ENCODE measurements at places on chromosomes 16 and 17.

DNA sequence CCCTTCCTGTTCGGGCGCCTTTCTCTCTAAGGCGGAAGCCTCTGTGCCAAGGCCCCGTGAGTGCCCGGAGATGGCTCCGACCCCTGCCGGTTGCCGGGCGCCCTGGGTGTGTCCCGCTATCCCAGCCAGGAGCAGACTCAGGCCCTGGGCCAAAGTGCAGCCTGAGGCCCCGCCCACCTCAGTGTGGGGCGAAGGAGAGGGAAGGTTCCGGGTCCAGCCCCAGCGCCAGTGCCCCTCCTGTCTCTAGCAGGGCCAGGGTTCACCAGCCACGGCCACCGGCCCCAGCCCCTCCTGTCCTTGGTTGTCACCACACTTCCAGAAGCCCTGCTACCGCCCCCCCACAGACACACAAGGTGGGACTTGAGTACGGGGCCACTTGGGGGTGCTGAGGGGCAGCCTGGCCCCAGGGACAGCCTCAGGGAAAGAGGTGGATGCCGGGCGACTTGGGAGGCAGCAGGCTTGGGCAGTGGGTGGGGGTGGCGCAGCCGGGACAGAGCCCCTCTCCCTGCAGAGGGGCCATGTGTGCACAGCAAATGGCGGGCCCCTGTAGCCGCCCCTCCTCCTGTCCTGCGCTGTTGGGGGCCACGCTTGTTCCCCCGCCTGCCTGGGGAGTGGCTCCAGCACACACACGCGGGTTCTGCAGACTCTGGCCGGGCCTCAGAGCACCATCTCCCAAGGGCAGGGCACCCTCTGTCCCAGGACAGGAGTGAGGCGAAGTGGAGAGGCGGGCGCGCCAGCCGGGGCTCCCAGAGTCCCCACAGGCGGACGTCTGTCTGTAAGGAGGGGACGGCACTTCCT, 6.0 kb downstream of the C1QTNF8 start:
- no peak for DNase-seq

DNA sequence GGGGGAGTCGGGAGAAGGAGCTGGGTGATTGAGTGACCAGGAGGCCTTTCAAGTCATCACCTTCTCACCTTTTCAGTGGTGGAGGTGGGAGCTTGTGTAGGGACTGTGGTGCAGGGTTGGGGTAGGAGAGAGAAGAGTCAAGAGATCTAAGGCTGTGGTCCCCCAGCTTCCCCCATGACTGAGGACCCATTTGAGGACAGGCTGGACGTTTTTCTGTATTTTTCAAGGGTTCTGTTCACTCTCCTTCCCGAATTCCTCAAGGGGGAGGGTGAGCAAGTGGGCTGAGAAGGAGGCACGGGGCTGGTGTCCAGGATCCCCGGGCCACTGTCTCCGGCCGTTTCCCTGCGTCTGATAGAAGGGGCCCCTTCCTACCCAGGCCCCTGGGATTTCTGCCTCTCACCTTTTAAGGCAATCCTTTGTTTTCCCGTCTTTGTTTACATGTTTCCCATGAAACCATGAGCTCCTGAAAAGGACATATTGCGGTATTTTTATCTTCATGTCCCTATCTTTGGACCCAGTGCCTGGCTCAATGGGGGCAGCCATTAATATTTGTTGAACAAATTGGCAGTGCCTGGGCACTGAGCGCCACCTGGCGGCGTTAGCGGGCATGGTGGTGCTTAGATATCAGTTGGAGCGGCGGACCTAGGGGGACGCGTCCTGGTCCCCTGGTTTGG, 9.2 kb upstream of the CD300A start:
- peak; percentile 69 for DNase-seq

GRCh38 chr17:28878158-28878910, 19.2 kb downstream of the FLOT2 start:
- no peak for DNase-seq

DNA sequence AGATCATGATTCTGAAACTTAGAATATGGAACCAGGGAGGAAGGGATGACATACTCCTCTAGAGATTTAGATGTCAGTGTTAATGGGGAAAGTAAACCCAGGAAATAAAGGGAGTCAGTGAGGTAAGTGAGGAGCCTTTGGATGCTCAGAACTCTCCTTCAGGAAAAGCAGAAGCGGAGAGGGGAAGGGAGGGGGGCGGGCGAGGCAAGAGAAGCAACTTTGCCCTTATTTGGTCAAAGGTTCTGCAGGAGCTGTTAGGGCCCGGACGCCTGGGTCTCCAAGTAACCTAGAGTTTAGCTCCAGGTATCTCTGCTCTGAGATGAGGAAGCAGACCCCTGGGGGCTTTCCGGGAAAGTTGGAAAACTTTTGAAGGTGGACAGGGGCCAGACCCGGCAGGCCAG, 1.3 kb downstream of the PFN1 start:
- no peak for DNase-seq

- DNase-seq = no peak
Observed at GRCh38 chr17:77109764-77110359, 30.9 kb upstream of the SEC14L1 start.

DNA sequence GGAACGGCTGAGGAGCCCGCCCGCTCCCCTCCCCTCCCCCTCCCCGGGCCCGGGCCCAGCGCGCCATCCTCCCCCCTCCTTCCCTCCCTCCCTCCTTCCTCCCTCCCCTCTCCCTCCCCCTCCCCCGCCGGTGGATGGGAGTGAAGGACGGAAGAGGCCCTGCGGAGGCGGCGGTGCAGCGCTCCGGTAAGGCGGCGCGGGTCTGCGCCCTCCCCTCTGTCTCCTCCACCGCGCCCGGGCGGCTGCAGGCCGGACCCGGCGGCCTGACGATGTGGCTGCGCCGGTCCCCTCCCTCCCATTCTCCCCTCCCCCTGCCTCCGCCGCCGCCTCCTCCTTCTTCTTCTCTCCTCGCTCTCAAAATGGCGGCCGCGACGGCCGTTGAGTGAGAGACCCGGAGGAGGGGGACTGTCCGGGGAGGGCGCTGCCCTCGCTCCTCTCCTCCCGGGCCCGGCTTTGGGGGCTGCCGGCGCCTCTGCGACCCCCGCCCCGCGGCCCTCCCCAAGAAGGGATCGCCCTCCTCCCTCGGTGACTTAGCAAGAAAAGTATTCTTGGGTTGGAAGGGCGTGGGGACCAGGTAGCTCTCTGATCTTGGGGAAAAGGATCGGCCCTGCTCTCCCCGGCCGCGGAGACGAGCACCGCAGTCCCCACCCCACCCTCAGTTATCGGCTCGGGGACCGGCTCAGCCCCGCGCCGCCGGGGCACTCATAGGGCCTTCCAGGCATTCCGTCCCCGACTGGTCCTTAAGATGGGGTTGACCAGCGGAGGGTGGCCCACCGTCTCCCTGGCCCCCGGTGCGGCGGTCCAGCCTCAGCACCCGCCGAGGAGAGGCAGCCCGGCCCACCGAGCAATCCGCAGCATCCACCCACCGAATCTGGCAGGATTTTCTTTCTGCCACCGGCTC, 617 bp downstream of the PAFAH1B1 start:
- DNase-seq = peak; percentile 47

GRCh38 chr17:55580596-55581133, 69.4 kb upstream of the SMIM36 start:
- no peak for DNase-seq

DNA sequence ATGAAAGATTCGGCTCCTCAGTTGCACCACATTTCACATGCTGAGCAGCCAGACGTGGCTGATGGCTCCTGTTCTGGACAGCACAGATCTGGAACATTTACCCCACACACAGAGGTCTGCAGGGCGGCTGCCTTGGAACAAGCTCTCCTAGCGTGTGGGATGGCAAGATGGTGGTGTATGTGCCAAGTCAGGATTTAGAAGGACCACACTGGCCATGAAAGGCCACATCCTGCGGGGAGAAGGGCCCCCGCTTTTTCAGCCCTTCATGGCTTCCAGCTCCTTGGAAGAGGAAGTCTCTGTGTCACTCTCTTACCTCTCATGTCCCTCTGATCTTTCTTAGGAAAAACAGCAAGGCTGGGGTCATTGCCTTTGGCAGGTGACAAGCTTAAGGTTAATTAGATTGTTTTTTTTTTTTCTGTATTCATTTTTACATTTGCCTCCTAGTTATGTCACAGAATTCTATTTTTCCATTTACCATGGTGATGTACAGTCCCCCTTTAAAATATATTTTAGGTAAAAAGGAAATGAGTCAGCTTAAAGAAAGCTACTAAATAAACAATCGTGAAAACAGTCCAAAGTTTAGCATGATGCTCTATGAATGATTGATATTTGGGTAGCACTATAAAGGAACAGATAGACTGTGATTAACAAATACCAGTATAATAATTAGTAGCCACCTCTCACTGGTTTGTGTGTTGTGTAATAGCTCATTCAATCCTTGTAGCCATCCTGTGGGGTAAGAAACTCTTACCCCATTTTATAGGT, 396.6 kb downstream of the CPPED1 start:
- DNase-seq = no peak

DNA sequence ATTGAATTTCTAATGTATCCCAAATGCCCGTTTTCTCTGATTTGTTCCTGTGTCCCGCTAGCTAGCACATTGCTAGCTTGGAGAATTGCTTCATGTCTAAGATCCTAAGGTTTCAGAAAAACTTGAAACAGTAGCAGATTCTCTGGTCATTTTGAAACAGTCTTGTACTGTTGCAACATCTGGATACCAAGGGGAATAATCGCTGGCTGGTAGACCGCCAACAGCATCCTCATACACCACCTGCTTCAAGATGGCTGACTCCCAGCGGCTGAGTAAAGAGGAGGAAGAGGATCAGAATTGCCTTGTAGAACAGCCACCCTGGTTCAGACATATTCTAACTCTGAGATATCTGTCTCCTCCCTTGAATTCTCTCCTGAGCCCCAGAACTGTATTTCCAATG, 226.7 kb upstream of the ELAC2 start:
- DNase-seq = no peak

GRCh38 chr17:82242977-82243647, 14.3 kb downstream of the SLC16A3 start:
- DNase-seq = no peak

- no peak for DNase-seq
Observed at GRCh38 chr17:77783991-77784820, 174.3 kb upstream of the TNRC6C start.

GRCh38 chr17:17054636-17055035, 12.4 kb downstream of the MPRIP start:
- DNase-seq = no peak

DNA sequence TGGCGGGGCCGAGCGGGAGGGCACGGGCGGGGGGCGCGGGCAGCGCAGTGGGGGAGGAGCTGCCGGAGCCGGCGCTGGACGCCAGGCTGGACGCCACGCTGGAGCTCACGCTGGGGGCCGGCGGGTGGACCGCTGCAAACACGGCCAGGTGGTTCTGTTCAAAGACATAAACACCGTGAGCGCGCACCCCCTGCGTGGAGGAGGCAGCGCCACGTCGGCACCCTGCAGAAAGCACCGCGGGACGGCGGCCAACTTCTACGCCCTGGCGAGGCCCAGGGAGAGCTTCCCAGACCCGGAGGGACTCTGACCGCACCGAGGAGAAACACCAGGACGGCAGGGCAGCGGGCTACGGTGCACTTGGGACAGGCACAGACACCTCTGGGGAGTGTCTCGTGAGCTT, 29.3 kb downstream of the UNKL start:
- no peak for DNase-seq

GRCh38 chr16:1992704-1993317, 3.0 kb downstream of the SYNGR3 start:
- no peak for DNase-seq

GRCh38 chr17:58278661-58279015, 2.1 kb downstream of the MPO start:
- DNase-seq = no peak

DNA sequence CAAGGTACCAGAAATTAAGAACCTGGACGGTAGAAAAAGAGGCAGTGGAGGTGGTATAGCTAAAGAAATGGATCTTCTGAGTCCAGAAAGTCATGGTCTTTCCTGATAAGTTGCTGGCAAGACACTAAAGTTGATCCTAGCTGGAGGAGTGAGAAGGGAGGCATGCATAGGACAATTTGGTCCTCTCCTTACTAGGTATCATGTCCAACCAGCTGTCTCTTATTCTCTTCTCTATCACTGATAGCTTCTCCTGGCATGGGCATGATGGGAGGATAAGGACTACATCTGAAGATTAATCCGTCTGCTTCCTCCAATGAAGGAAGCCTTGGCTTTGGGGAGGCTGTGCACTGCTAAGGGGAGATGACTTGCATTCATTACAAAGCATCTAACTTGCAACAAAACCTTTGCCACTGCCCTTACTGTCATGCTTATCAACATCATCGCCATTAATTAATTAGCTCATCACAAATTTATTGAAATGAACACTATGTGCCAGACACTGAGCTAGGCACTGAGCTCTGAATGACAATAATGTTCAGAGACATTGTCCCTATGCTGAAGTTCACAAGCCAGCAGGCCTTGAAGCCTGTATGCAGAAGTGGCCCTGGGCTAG, 3.1 kb upstream of the FAM117A start:
- DNase-seq = no peak

GRCh38 chr16:78490431-78490830, 391.0 kb downstream of the WWOX start:
- no peak for DNase-seq

- no peak for DNase-seq
Observed at GRCh38 chr17:6910987-6911603, 79.6 kb upstream of the TEKT1 start.

DNA sequence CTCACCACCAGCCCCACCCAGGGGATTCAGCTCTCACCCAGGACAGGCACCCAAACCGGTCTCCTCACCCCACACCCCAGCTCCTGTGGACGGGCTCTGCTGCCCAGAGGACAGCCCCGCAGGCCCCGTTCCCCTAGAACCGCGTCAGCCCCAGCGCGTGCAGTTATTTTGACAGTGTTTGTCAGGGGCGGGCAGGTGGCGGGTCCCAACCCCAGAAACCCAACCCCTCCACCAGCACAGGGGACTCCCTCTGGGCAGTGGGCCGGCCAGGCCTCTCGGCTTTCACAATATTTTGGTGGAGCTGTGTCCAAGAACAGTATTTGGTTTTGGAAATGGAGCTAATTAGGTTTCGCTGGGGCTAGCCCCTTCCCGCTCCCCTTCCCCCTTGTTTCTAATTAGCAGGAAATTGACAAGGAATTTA, 44.8 kb downstream of the BAHCC1 start:
- no peak for DNase-seq

DNA sequence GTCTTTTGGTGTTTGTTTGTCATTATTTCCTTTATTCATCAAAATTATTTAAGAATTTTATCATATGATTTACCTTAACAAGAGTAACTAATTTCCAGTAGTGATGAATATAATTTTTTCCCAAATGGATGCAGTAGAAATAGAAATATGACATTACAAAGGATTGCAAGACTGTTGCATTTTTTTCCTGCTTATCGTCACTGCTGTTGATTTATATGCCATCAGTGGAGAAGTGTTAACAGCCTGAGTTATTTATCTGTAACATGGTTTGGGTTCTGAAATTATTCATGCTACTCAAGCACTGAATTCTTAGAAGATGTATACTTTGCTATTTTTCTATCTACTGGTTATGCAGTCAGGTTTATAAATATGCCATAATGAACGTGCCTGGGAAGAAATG, 68.6 kb downstream of the TMEM100 start:
- no peak for DNase-seq

DNA sequence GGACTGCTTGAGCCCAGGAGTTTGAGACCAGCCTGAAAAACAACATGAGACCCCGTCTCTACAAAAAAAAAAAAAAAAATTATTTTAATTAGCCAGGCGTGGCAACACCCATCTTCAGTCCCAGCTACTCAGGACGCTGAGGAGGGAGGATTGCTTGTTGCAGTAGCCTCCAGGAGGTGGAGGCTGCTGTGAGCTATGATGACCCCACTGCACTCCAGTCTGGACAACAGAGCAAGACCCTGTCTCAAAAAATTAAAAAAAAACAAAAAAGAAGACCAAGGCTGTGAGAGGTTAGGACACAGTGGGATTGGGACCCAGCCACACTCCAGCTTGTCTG, 1.3 kb upstream of the SNAI3 start:
- DNase-seq = no peak

GRCh38 chr17:7703584-7704479, 1.2 kb upstream of the EFNB3 start:
- no peak for DNase-seq

Data from NCI-H774 (cell line).